Stimulated activated naive CD8-positive, alpha-beta T cell treated with anti-CD3 and anti-CD28 coated beads, Interleukin-15, amount 100 ng/mL, for 72 hours (primary cell): ENCODE measurements at places on chromosomes 1 and 21.

DNA sequence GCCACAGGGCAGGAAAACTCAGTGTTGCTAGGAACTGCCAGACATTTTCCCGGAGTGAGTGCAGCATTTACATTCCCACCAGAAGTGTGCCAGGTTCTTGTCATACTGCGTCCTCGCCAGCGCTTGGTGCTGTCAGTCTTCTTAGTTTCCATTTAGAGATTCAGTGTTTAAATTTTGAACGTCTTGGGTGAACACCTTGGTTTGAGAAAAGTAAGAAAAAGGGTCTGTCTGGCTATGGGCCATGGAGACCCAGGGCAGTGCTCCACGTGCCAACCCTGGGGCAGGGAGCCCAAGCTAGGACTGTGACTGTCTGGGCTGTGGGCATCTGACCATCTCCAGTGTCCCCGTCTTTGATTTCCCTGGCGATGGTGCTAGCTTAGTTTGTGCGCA is 16.0 kb downstream of the IBA57 start:
- no peak for DNase-seq

DNA sequence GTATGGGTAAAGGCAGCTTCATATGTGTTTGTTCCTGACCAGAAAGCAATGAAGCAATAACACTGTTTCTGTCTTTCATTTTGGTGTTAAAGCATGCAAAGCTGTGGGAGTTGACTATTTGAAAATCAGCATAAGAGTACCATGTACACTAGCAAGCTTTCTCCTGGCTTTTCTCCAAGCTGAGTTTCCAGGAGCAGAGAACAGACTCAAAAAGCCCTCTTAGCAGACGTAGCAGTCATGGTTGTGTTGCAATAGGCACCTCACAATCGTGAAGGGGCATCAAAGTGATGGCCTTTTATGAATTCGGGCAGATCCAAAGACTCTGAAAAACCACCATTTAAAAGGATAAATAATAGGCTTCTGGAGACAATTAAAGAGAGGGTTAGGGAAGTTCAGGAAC is 159.7 kb downstream of the PTGER3 start:
- DNase-seq, result no peak

DNA sequence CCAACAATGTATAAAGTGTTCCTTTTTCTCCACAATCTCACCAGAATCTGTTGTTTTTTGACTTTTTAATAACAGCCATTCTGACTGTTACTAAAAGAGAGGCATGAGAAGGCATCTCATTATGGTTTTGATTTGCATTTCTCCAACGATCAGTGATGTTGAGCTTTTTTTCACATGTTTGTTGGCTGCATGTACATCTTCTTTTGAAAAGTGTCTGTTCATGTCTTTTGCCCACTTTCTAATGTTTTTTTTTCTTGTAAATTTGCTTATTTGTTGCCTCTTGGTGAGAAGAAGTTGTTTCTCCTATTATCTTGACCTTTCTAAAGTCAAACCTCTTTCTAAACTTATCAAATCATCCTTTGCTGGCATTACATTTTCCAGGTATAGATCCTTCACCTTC is 80.8 kb downstream of the ACBD6 start:
- DNase-seq, result no peak

- peak; percentile 47 for DNase-seq
Measured at GRCh38 chr1:145979746-145980456, 15.4 kb downstream of the POLR3GL start.

DNA sequence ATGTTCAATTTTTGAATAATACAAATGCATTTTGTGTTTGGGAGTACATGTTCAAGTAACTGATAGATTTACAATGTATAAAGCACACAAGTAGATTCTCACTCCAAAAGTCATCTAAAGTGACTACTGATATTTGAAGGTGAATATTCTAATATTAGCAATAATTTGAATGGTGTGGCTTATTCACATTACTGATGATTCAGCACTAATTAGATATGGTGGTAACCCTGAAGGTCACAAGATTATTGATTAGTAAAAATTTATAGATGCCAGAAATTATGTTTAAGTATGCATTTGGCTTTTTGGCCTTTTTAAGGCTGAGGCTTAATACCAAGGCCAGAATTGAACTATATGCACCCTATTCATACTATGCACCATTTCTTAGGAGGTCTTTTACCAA is 52.4 kb upstream of the TENT5C start:
- no peak for DNase-seq

DNA sequence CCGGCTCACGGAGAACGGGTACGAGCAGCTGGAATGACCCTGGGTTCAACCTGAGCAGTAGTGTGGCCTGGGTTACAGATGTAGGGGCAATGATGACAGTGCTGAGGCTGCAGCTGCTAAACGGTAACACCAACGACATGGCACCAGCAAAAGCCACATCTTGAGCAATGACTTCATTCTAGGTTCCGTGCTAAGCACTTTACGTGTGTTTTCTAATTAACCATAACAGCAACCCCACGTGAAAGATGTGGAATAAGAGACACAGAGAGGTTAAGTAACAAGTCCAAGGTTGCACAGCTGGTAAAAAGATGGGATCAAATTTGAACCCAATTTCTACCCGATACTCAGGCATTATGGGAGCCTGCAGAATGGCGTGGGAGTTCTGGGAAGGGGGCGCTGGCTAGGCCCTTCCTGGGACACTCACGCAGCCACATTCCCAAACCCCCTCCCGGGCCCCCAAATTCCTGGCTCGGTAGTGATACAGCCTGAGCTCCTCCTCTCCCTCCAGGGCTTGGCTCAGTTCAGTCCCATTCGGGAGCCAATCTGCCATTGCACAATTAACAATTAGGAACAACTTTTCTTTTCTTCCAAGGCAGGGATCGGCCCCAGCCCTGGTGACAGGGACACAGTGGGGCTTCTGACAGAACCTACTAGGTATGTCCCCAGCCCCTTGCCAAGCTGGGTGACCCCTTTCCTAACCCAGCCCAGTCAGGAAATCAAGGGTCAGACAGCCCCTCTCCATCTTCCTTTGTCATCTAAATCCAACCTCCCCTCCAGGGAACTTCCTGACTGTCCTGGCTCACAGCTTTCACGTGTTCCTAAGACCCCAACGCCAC is 23.8 kb upstream of the ECE1 start:
- DNase-seq, result no peak

- DNase-seq, result peak; percentile 36
Measured at GRCh38 chr1:3033040-3033789, 11.9 kb downstream of the ACTRT2 start.

- DNase-seq, result no peak
Measured at GRCh38 chr21:33149181-33149580, 79.2 kb downstream of the OLIG1 start.

GRCh38 chr21:38958323-38958705 is 152.6 kb downstream of the ETS2 start:
- DNase-seq, result no peak

- DNase-seq, result no peak
Measured at GRCh38 chr1:147080006-147080661, 92.1 kb downstream of the PRKAB2 start.

GRCh38 chr1:221470000-221470698 is 271.7 kb downstream of the DUSP10 start:
- no peak for DNase-seq

- DNase-seq, result no peak
Measured at GRCh38 chr1:179230251-179230650, 774 bp upstream of the ABL2 start.

GRCh38 chr1:197981561-197981960 is 64.4 kb downstream of the LHX9 start:
- no peak for DNase-seq

- no peak for DNase-seq
Measured at GRCh38 chr21:37886120-37886519, 30.1 kb downstream of the KCNJ6 start.

DNA sequence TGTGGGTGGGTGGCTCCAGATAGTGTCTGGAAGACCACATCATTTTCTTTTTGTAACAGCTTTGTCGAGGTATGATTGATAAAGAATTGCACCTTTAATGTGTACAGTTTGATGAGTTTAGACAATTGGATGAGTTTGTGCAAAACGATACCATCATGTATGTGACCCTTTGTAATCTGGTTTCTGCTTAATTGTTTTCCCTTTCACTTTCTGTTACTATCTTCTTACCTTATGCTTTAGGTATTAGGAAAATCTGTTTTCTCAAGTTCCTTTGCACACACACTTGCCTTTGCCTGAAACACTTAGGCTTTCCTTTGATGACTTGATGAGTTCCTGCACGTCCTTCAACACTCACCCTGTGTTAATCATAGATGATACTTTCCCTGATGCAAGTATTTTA is 6.8 kb downstream of the OR10Z1 start:
- DNase-seq, result no peak

DNA sequence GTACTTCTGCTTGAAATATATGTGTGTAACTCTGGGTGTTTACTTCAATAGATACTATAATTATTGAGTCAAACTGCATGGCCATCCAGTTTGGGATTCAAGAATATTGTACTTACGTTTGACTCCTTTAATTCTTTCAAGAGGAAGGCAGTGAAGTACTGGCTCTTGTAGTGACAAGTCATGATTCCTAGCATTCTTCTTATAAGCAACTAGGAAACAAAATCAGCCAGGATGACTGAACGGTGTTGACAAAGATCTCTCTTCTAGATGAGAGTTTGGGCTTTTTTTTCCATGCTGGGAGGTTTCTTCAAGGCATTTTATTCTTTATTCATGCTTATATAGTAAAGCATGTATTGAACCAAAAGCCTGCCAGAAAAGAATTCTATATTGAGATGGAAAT is 58.3 kb downstream of the CLEC20A start:
- no peak for DNase-seq

GRCh38 chr1:146016891-146017290 is 4.6 kb downstream of the HJV start:
- DNase-seq, result no peak

- no peak for DNase-seq
Measured at GRCh38 chr1:105894006-105894405, 1162.5 kb upstream of the PRMT6 start.

GRCh38 chr1:59298710-59299346 is 1.9 kb downstream of the FGGY start:
- DNase-seq, result no peak

- DNase-seq, result no peak
Measured at GRCh38 chr1:23188434-23188884, 19.8 kb upstream of the LUZP1 start.

- no peak for DNase-seq
Measured at GRCh38 chr1:85196358-85196757, 4.5 kb downstream of the SYDE2 start.

DNA sequence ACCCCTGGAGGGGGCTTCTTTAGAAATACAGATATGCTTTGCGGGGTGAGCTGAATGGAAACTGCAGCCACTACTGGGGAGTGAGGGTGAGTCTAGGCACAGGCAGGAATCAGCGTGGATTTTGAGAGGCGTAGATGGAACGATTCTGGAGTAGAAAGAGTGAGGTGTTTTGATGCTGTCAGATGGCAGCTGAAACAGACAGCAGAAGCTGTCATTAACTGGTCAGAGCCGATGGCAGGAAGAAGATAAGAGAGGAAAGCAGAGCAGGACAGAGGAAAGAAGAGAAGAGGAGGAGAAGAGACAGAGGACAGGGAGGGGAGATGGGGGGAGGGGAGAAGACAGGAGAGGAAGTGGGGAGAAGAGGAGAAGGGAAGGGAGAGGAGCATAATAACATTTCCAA is 138.5 kb downstream of the LRIG2 start:
- DNase-seq, result no peak

GRCh38 chr1:10374442-10374860 is 24.4 kb upstream of the PGD start:
- DNase-seq, result no peak

- DNase-seq, result peak; percentile 14
Measured at GRCh38 chr1:63319046-63320021, 3.0 kb upstream of the FOXD3 start.

GRCh38 chr21:33449616-33450015 is 30.2 kb downstream of the TMEM50B start:
- no peak for DNase-seq

DNA sequence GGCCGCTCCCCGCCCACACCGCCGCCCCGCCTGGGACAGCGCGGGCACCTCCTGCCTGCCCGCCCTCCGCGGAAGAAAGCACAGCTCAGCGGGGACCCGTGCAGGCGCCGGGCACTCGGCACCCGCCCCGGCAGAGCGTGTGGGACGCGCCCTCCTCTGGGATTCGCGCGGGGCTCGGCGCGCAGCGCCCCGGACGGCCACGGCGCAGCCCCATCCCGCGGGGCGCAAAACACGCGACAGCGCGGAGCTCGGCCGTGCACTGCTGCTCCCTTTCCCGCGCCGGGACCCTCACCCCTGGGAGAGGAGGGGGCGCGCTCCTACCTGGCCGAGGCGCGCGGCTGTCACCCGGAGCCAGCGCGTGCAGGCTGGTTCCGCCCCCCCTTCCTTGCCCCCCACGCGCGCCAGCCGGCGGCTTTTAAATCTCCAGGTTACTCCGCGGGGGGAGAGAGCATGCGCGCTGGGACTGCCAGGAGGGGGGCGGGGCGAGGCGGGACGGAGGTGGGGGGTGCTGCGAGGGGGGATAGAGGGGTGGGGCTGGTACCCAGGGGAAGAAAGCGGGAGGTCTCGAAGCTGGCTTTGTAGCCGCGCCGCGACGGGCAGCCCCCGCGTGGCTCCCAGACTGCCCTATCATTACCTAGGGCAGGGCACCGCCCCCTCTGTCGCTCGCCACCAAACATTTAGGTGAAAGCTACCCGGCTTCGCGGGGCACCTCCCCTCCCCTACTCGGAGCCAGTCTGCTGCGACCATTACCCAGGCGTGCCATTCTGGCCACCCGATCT is at the start of gene SLC45A3:
Gene SLC45A3 (minus strand): TSS at position 437 of the 779 bp plus-strand sequence. CDS start 15,853 bp downstream, outside the sequence.
- peak; percentile 38 for DNase-seq

- no peak for DNase-seq
Measured at GRCh38 chr1:89565521-89565920, 40.9 kb downstream of the LRRC8B start.

- DNase-seq, result no peak
Measured at GRCh38 chr1:248748211-248748610, 7.3 kb downstream of the LYPD8 start.

GRCh38 chr1:167876597-167877175 is 37.2 kb downstream of the ADCY10 start:
- DNase-seq, result no peak

DNA sequence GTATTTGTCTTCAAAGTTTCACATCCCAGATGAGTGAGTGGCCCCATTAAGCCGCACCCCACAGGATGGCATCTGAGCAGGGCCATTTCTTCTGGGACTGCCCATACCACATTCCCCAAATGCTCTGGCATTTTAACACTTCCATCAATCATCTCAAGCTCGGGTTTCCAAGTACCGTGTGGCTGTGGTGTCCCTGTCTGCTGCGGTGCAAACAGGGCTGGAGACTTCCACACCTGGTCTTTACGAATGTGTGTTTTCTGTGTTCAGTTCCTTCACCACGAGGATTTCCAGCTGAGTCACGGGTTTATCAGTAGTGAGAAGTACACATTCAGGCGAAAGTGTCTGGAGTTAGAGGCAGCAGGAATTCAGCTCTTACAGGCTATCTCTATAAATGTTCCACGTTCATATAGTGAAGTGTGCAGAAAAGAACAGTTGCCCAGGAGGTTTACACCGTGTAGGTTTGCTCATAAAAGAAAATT is 195.2 kb downstream of the RHOU start:
- no peak for DNase-seq
